Renal cortical epithelial cell (primary cell): ENCODE measurements at places on chromosomes 1 and 21. TPM values are rescaled to one million over a fixed set of nuclear protein-coding genes. Genes with fewer than 3 reads are reported as not detected.

The LORICRIN gene
- total RNA-seq, result not detected in 2 replicates

The AGT gene
- total RNA-seq, result 1.2 and 2.9 TPM in 2 replicates

The TMEM63A gene
- total RNA-seq, result 6.9 and 41.0 TPM in 2 replicates

The RO60 gene
- 153 and 155 TPM in 2 replicates for total RNA-seq

The TENT5C gene
- total RNA-seq, result 0.17 and 2.1 TPM in 2 replicates
